ENCODE measurements at places on chromosomes 7 and 10. TPM values are rescaled to one million over a fixed set of nuclear protein-coding genes. Genes with fewer than 3 reads are reported as not detected.

- DNase-seq: no peak
These were observed 66.2 kb upstream of the RHEB start for GRCh38 chr7:151585744-151586393.

- no peak for DNase-seq
These were observed 35.8 kb upstream of the HECW1 start for GRCh38 chr7:43076606-43077005.

DNA sequence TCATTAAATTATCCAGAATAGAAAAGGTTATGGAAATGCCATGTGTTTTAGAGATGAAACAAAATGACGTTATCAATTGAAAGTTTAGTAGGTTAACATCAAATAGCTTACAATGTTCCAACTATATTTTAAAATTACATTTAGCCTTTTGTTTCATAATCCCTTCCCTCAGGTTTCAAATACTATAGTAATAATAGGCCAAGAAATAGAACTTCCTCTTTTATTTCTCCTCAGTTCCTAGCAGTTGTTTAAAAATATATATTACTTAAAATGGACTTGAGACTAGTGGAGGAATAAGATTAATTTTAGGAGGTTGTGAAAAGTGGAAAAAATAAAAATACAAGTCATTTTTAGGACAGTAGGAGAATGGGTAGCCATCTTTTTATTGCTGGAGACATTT, 16.4 kb upstream of the PDSS1 start:
- DNase-seq: no peak

DNA sequence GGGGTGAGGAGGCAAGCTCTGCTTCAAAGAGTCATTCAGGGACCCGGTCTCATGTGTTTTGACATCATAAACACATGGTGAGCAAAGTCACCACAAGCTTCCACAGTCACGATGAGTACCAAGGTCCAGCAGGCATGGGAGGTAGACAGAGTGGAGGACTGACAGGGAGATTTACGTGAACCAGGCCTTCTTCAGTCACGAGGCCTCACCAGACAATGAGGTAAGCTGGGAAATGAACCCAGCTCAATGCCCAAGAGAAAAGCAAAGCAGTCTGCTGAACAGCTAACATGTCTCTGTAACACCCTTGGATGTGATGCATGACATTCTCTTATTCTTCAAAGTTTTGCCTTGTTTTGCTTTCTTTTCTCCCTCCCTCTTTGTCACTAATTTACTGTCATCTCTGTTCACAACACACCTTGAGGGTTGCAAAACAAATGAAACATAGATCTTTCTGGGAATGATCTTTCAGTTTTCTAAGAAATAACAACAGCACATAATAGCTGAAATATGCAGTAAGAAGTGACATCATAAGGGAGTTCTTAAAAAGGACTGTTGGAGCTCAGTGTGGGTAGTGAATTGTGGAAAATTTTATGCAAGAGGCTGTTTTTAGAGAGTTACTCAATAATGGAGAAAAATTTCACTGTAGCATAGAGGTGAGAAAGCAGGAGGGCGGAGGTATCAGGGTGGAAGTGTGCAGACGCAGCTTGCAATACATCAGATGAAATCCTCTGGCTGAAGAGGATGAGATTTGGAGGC, 9.0 kb downstream of the PPP1R17 start:
- DNase-seq: no peak

DNA sequence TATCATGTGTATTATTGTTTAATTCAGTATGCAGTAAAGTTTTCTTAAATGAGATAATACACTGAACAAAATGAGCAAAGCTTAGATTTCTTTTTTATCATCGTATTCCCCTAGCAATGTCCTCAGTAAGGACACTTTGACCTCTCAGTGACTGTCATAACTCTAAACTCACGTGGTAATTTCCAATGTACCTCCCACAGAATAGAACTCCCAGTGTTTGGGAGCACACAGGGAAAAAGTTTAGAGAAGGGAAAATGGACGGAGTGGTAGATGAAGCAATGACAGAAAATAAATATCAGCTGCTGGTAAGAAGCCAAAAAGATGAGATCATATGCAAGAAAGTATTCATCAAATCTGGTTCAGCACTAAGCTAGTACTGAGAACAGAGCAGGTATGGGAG, 758.6 kb upstream of the KCND2 start:
- DNase-seq: no peak

GRCh38 chr10:113161066-113161465, 211.0 kb downstream of the TCF7L2 start:
- DNase-seq: no peak

- DNase-seq: no peak
These were observed 263.0 kb downstream of the BAMBI start for GRCh38 chr10:28940158-28940888.

DNA sequence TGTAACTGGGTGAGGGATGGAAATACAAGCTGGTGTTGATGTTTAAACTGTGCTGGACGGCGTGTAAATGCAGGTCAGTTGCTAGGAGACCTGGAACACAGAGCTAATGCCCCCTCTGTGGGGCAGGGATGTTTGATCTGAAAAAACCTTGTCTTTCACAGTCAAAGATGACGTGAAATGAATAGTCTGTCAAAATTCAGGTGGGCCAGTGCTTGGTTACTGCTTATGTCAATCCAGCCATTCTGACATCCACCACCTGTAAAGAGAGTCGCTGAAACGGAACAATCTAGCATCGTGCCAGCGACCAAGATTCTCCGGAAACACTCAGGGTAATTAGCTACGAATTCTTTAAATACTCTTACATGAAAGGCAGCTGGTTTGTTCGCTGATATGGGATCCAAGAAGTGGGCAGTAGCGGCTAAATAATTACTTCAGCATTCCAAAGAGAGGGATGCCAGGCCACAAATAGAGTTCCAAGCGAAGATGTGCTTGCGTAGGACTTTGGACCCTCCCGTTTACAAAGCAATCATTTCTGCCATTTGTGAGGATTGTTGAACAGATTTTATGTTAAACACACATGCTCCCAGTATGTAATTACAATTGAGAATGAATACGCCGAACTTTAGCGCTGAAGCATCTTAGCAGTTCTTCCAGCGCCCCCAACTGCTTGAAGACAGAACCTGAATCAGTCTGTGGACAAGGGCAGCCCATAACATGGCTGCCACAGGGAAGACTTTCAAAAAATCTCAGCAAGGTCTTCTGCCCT, 7.3 kb upstream of the ASB4 start:
- DNase-seq: no peak

DNA sequence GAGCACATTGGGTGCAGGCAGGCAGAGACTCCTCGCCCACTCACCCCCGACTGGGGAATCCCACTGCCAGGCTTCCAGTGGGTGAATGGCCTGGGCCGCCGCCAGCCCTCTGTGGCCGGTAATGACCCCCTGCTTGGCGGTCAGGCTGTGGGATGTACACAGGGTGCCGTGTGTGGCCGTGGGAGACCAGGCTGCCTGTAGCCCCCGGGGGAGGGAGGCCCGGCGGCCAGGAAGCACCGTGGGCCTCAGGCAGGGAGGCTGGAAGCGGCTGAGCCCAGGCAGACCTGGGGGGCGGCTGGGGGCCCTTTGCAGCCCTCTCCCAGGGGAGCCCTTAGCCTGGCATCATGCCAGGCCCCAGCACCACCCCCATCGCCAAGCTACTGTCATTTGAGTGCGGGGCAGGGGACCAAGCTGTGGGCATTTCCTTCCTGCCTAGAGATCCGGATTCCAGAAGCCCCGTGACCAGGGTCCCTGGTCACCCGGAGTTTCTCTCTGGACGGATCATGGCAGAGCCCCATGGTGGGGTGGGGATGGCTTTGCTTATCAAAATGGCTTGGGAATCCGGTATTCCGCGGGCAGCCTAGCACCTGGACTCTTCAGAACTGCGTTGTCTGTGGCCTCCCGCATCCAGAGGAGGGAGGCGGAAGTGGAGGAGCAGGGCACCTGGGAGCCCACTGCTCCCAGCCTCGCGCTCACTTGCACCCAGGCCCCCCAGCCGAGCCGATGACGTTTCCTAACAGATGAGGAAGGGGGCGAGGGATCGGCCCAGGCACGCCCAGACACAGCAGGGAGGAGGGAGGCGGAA, 1.1 kb downstream of the TTYH3 start:
- DNase-seq: peak; percentile 82

- peak; percentile 20 for DNase-seq
These were observed 6.3 kb upstream of the SFMBT2 start for GRCh38 chr10:7417103-7417623.

DNA sequence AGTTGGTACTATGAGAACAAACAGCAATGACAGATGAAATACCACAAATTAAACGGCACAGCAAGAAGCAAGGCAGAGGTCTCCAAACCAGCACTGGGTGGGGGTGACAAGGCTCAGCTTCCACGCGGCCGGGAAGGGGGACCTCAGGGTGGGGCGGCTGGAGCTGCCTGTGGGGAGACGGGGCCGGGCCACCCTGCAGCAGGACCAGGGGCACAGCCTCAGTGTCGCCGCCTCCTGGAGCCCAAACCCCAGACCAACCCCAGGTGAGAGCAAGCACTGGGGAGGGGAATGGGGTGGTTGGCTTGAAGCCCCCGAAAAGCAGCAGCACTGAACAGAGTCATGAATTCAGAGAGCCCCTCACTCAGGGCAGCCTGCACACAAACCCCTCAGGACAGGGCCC, 49.3 kb upstream of the PRKAR1B start:
- no peak for DNase-seq

GRCh38 chr10:55897490-55897921, 463.6 kb downstream of the ZWINT start:
- no peak for DNase-seq

The SLF2 gene
- 17.4 TPM for total RNA-seq

The PON3 gene
- not detected for total RNA-seq

The FKBP6 gene
- total RNA-seq: not detected

The SDK1 gene
- total RNA-seq: 1.6 TPM

The AGBL3 gene
- 1.1 TPM for total RNA-seq

The GOLGA7B gene
- 0.33 TPM for total RNA-seq

Data from HT1080 (cell line).